Kidney epithelial cell (primary cell): ENCODE measurements at places on chromosomes 6 and 20. TPM values are rescaled to one million over a fixed set of nuclear protein-coding genes. Genes with fewer than 3 reads are reported as not detected.
A peak's percentile ranks its signal among the peaks of the same experiment; 100 is the strongest.

DNA sequence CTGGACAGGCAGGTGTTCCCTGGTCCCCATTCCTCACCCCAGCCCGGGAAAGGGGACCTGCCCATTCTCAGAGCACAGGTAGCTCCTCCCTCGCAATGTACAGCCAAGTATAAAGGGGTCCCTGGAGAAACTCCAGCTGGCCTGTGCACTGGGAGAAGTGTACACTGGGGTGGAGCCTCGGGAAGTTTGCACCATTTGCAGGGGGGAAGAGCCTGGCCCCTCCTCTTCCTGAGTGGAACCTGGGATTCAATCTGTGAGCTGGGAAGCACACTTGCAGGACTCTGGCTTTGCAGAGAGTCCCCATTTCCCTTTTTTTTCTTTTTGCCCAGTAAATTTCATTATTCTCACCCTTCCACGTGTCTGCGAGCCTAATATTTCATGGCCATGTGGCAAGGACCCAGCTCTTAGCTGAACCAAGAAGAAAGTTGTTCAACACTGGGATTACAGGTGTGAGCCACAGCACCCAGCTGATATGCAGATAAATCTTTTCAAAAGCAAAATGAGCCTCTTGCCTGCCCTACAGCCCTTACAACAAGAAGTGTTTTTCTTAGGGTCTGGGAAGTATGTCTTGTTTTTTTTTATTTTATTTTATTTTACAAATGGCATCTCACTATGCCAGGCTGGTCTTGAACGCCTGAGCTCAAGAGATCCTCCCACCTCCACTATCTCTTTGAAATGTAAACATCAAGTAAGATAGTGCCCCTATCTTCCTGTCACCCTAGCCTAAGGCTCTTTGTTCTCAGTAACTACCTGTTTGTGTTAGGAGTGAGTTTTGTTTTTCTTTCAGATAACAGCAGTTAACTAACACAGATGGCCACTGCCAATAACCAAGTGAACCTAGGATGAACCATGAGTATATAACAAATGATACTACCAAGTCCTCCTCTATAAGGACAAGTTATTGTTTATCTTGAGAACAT, 9.3 kb upstream of the RNGTT start:
- DNase-seq, result no peak

PM20D2 gene
- 23.0 and 26.4 TPM in 2 replicates for total RNA-seq

NAPB gene
- total RNA-seq, result 3.0 and 3.4 TPM in 2 replicates

DNA sequence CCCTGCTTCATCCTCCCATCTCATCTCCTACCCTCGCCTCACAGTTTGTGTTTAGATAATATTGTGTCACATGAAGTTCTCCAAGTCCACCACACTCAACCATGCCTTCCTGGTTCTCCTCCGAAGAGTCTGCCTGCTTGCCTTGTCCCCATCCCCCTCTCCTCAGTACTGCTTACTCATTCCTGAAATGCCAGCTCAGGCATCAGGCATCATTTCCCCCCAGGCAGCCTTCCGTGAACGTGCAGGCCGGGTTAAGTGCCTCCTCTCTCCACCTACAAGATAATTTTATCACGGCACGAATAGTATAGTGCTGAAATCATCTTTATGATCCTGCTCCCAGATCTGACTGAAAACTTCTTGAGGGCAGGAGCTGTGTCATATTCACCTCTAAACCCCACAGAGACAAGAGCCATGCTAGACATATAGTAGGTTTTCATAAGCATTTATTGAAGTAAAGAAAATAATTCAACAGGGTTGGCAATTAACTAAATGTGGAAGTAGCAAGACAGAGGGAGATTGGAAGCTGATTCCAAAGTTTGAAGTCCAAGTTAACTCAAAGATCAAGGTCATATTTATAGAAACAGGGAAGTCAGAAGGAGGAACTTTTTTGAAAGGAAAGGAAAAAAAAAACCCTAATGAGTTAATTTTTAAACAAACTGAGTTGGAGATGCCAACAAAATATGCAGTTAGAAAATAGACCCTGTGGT, 48.7 kb upstream of the BMP2 start:
- peak; percentile 81 for DNase-seq

- DNase-seq, result no peak
Measured at GRCh38 chr20:44910690-44911262, 916 bp downstream of the PABPC1L start.

GRCh38 chr6:15561447-15562199, 101.2 kb downstream of the DTNBP1 start:
- DNase-seq, result no peak

WFDC2 gene
- total RNA-seq, result 78.5 and 84.9 TPM in 2 replicates

DNA sequence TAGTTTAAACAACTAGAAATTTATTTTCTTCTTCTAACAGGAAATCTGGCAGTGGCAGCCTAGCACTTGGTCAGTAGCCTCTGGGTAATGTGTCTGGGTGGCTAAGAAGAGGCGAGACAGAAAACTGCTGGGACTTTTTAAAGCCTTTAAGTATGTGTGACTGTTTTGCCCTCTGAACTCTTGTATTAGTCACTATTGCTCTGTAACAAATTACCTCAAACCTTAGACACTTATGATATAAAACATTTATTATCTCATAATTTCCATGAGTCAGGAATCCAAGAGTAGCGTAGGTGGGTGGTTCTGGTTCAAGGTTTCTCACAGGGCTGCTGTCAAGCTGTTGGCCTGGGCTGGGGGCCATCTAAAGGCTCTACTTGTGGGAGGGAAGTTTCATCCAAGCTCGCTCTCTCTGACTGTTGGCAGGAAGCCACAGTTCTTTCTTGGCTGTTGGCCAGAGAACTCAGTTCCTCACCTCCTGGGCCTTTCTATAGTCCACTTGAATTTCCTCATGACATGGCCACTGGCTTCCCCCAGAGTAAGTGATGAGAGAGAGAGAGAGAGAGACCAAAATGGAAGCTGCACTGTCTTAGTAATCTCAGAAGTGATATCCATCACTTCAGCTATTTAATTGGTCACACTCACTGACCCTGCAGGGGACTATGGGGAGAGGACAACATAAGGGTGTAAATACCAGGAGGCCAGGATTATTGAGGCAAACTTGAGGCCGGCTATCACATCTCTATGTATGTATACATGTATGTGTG, 17.4 kb upstream of the TBC1D22B start:
- DNase-seq, result peak; percentile 94

GRCh38 chr6:36320475-36320874, 16.2 kb downstream of the BNIP5 start:
- DNase-seq, result no peak

GRCh38 chr20:434221-434620, 26.1 kb downstream of the RBCK1 start:
- DNase-seq, result no peak

GRCh38 chr6:86857783-86858182, 79.5 kb upstream of the HTR1E start:
- DNase-seq, result no peak

DNA sequence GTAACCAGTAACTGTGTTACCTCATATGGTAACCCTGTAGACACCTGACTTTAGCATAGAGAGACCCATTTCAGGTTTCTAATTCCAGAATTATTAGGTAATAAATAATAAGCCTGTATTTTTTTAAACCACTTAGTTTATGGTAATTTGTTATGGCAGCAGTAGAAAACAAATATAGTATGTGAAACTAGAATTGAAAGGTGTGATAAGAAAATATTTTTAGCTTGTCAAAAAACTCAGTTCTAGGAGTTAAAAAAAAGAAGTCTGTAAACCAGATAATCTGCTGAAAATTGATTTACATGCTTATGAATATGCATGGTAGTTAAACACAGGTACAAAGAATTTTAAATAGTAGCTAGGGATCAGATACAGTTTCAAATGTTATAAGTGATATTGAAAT, 695.0 kb upstream of the GJE1 start:
- no peak for DNase-seq

DNA sequence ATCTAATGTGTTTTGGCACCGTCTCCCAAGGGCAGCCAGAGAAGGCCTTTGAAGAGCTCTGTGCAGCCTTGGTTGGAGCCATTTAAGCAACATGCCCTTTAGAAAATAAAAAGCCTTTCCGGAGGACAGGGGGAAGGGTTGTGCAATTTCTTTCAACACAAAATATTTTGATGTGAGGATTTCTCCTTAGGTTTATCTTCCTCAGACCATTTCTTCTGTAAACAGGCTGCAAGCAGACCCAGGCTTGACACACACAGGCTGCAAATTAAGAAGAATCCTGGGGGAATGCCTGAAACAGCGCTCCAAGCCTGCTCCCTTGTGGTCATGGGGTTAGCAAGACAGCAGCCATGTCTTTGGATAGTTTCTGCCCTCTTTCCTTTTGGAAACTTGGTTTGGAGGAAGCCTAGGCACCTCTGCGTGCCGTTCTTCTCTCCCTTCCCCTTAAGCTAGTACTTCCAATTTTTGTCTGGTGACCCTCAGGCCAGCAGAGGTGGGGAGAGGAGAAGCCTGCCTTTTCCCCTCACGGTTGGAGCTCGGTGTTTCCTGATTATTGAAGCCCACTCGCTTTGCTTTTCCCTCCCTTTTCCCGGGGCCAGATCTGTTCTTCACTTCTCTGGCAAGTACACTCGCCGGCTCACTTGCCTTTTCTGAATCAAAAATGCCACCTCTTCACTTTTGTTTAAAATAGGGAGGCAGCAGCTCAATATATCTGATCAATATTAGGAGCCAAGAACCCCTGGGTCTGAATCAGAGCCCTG, 39.6 kb upstream of the NOX3 start:
- no peak for DNase-seq

- DNase-seq, result no peak
Measured at GRCh38 chr20:29079769-29080690, 2177.4 kb upstream of the DEFB115 start.

DNA sequence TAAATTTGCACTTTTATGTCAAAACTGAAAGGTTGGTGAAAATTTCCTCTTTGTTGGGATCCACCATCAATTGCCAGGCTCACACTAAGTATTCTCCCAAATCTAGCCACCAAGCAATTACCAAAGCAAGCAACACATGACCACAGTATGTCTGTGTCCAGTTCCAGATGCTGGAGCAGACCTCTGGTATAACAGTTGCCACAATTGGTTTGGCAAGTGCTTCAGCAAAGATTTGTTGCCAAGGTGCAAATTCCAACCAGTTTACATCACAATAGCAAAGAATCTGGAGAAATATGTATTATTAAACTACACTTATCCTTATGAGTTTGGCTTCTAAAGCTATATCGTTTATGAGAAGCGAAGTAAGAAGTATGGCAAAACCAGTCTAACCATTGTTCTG, 6.4 kb downstream of the GTF2H5 start:
- DNase-seq, result no peak

- DNase-seq, result no peak
Measured at GRCh38 chr6:3820563-3820962, 28.6 kb upstream of the FAM50B start.

DNA sequence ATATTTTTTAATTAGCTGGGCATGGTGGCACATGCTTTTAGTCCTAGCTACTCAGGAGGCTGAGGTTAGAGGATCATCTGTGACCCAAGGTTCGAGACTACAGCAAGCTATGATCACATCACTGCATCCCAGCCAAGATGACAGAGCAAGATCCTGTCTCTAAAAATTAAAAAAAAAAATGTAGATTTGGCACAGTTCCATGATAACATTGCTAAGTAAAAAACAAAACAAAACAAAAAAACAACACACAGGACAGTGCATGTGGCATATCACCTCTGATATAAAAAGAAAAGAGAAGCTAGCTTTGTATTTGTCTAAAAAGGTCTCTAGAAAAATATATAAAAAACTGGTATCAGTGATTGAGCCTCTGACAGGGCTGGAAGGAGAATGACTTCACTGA, 24.6 kb downstream of the RNF24 start:
- DNase-seq, result no peak

AIG1 gene
- 49.9 and 62.5 TPM in 2 replicates for total RNA-seq

DNA sequence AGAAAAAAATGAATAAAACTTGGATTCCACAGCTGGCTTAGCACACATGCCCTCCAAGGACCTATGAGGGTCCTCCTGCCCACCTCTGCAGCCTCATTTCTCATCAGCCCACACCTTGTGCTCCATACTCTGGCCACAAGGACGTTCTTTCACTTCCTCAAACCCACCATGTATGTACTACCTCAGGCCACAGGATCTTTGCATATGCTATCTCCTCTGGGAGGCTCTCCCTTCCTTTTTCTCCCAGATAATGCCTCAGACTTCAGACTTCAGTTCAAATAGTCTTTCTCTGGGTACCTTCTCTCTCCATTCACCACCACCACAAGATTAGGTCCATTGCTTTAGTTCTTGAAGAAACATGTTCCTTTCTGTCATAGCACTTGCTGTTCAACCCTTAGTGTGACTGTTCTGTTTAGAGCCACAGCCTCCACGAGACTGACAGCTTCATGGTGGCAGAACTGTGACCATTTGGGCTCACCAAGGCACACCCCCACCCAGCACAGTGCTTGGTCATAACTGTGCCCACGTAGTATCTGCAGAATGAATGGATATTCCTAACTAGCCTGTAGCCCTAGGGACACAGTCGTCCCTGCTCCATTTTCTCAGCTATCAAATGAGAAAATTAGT, 146.7 kb upstream of the LRFN2 start:
- DNase-seq, result no peak

GRCh38 chr20:8020314-8021079, 936 bp upstream of the TMX4 start:
- DNase-seq, result peak; percentile 38

ATRN gene
- 26.8 and 30.6 TPM in 2 replicates for total RNA-seq

DNA sequence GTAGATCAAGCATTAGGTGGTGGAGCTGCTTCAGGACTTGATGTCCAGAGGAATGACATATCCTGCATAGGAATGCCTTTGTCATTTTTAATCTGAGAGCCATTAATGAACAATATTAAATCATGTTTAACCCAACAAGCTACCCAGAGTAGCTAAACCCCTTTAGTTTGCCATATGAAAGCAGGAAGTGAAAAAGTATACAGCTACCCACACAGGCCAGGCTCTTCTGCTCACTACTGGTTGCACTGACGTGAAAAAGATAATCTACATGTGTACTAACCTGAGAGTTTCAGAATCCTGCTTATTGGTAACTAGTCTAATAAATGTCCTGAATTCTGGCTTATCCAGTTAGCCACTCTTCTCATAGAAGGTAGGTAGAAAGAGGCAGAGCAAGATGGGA, 19.9 kb downstream of the GLYATL3 start:
- no peak for DNase-seq

GRCh38 chr6:119443993-119444641, 94.6 kb upstream of the MAN1A1 start:
- DNase-seq, result no peak

DNA sequence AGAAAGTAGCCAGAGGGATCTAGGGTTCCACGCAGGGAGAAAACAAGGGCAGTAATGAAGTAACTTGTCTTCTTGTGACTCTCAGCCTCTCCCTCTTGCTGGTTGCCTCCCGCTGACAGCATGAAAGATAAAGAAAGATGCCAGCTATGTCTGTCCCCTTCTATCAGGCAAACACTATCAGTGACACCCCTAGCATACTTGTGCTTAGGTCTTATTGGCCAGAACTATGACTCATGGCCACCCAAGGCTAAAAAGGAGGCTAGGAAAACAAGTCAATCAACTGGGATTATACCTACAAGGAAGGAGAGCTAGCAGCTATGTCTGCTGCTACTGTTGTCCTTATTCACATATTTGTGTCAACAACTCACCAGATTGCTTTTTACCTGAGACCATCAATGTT, 206.8 kb upstream of the SOX4 start:
- DNase-seq, result peak; percentile 2

TFAP2D gene
- not detected in 2 replicates for total RNA-seq

GRCh38 chr6:52994839-52995088, 320 bp downstream of the GSTA4 start:
- DNase-seq, result no peak

TRIM15 gene
- not detected in 2 replicates for total RNA-seq

- peak; percentile 65 for DNase-seq
Measured at GRCh38 chr6:8556370-8557013, 121.1 kb upstream of the SLC35B3 start.
